Activated CD4-positive, CD25-positive, alpha-beta regulatory T cell treated with anti-CD3 and anti-CD28 coated beads, Interleukin-2, amount 50 U/mL, for 16 hours (primary cell): ENCODE measurements at places on chromosomes 7 and 10.

- no peak for DNase-seq
Measured at GRCh38 chr10:32268788-32269187, 78.2 kb downstream of the EPC1 start.

DNA sequence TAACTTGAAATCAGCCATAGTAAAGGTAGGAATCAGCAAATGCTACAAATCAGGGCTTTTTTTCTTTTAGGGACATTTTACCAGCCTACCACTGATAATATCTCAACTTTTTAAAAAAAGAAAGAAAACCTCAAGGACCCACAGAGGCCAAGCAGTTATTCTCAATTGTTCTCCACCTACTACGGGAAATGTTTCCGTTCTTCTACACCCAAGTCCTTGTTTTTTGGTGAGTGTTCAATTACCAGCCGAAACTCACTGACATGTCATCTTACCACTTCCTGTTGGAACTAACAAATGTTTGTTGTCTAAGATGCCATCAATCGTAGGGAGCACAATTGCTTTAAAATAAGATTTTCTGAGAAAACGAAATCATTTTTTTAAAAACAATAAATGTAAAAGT, 50.2 kb upstream of the CDK1 start:
- no peak for DNase-seq

GRCh38 chr10:97274828-97275227, 17.6 kb downstream of the ARHGAP19 start:
- no peak for DNase-seq

- no peak for DNase-seq
Measured at GRCh38 chr10:27714349-27714748, 31.3 kb downstream of the MKX start.

DNA sequence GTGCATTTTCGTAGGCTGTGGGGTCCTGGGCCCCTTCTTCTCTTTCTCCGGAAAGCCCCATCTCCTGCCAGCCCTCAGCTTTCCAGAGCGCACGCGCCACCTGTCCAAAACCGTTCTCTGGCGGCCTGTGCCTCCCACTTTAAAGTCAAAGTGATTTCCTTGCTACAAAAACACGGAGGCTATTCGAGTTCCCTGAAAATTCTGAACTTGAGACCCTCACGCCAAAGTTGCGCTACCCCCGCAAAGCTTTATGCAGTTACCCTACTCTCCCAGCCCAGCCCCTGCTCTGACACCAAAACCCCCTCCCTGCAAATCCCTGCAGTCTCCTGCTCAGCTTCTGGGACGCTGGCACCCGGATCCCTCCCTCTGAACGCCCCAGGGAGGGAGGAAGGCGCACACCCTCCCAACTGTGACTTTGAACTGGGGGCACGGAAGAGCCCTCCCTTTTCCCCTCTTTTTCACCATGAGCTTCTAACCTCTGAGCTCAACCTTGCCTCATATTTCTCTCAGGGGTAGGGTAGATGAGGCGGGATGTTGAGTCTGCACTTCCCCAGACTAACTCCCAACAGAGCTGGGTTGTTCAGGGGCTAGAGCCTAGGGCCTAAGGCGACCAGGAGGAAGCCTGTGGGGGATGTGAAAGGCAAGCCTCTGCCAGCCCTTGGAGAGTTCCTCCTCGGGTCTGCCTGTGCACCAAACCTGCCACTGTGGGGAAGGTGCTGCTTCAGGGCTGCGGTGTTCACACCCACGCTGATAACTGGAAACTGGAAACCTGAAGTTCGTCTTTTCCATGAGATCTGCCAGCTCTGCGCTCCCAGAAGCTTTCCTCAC, 2.7 kb upstream of the PAX4 start:
- DNase-seq = no peak

GRCh38 chr10:23331567-23332301, 12.9 kb downstream of the C10orf67 start:
- DNase-seq = no peak

- DNase-seq = no peak
Measured at GRCh38 chr10:130230611-130231010, 94.4 kb downstream of the GLRX3 start.

GRCh38 chr7:818031-818699, 14.1 kb upstream of the SUN1 start:
- no peak for DNase-seq

DNA sequence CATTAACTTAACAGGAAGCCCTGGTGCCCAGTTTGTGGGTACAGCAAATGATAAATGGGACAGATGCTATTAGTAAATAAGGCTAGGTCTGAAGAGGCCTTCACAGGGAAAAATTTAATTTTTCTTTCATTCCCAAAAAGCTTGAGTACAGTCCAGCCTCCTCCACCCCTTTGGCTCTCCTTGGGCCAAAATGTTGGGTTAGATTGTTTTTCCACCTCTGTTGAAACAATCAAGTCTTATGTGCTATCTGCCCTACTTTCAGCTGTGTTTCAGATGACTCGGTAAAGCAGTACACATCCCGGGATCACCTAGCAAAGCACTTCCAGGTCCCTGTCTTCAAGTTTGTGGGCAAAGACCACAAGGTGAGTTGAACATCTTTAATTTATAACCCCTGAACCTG, 24.3 kb downstream of the PLA2G12B start:
- no peak for DNase-seq

- DNase-seq = no peak
Measured at GRCh38 chr7:152177681-152178404, 152.4 kb downstream of the GALNT11 start.

DNA sequence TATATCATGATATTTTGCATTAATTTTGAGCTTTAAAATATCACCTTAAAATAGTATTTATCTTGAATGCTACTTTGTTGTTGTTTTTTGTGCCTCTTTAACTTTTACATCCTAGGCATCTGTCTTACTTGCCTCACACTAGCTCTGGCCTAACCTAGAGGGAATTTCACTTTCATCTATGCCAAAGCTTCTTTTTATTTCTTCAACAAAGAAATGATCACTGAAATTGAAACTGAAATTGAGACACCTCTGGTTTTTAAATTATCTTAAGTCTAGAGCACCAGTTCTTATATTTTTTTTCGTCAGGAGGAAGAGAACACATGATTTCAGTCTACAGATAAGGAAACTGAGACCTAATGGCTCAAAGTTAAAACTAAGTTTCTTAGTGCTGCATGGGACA, 3.5 kb upstream of the SCIN start:
- DNase-seq = no peak

DNA sequence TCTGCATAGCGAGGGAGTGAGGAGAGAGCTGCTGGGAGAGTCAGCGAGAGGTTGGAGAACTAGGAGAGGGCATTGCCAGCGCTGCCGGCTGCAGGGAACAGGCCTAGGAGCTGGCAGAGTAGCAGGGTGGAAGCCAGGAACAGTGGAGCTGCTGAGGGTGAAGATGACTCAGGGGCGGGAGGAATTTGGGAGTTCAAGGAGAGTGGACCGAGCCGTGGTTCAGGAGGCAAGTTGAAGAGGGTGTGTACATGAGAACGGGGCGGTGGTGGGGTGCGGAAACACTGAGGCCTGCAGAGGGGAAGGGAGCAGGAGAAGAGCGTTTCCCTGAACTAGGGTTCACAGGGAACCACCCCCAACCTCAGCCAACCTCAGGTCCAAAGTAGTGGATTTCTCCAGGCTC, 31.5 kb downstream of the HIF1AN start:
- no peak for DNase-seq

- DNase-seq = no peak
Measured at GRCh38 chr10:11223507-11224140, 206.0 kb downstream of the CELF2 start.

DNA sequence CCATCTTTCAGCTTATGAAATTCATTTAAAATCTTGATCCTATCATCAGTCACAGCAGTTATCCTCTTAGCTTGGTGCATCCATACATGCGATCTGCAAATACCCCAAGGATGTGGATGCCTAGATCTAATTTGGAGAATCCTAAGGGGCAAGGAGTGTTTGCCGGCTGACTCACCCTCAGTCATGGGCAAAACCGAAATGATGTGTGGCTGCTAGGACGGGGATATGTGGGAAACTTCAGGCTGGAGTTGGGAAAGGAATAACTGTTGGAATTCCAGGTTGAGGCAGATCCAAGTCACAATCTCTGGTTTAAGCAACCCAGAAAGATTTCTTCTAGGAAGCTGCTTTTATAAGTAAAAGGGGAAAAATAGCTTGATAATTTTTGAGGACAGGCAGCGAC, 19.7 kb upstream of the GOT1 start:
- DNase-seq = no peak

DNA sequence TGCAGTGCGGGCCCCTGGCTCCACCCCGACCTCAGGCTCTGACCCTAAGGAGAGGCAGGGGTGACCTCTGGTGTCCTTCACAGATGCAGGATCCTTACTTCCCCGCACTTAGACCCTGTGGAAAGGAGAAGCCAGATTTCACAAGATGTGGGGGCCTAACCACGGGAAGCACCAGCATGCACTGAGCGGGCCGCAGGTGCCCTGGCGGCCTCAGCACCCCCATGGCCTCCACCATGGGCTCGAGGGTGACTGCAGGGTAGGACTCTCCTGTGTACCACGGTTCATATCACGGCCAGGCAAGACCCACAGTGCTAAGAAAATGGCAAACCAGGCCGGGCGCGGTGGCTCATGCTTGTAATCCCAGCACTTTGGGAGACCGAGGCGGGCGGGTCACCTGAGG, 410.0 kb upstream of the FOXK1 start:
- no peak for DNase-seq

GRCh38 chr10:98338896-98339295, 70.9 kb upstream of the LOXL4 start:
- no peak for DNase-seq

- DNase-seq = no peak
Measured at GRCh38 chr7:107045980-107046379, 1.5 kb downstream of the PRKAR2B start.

GRCh38 chr7:35185908-35186731, 67.8 kb downstream of the TBX20 start:
- DNase-seq = no peak

- DNase-seq = no peak
Measured at GRCh38 chr10:25176421-25176968, 1.7 kb downstream of the GPR158 start.

- DNase-seq = peak; percentile 23
Measured at GRCh38 chr7:140478246-140479061, 851 bp downstream of the MKRN1 start.

- no peak for DNase-seq
Measured at GRCh38 chr7:55439627-55440026, 74.5 kb downstream of the LANCL2 start.

- DNase-seq = no peak
Measured at GRCh38 chr7:81484261-81484660, 285.6 kb downstream of the HGF start.

GRCh38 chr7:77823787-77824186, 25.2 kb downstream of the PHTF2 start:
- DNase-seq = no peak

DNA sequence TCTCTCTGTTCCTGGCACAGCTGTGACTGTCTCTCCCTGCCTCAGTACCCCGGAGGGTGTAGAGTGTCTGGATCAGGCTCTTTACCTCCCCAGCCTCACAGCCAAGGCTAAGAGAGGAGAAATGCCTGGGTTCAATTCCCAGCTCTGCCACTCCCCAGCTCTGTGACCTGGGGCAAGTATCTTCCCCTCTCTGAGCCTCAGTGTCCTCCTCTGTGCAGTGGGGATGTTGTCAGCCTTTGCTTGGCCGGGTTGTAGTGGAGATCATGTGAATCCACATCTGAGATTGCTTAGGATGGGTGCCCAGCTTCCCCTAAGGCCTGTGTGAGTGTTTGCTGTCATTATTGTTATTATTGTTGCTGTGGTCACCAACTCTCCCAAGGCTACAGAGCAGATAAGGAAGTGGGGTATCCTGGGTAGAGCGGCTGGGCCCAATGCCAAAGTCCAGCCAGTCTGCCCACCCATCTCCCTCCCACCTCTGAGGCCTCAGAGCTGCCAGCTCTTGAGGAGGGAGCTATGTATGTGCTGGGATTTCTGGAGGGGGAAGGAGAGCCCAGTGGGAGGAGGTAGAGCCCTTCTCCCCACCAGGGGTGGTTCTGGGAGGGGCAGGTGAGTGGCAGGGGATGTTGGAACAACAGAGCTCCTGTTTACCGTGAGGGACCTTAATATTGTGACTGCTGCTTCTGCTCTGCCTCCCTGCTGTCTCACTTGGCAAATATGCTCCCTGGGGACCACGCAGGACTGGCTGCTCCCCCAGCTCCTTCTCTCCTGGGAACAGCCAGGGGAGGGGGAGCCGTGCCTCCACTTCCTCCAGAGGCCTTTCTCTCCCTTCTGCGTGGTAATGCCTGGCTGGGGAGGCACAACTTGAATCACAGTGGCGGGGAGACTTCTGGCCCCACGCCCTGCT, 170.5 kb downstream of the RPS24 start:
- no peak for DNase-seq

DNA sequence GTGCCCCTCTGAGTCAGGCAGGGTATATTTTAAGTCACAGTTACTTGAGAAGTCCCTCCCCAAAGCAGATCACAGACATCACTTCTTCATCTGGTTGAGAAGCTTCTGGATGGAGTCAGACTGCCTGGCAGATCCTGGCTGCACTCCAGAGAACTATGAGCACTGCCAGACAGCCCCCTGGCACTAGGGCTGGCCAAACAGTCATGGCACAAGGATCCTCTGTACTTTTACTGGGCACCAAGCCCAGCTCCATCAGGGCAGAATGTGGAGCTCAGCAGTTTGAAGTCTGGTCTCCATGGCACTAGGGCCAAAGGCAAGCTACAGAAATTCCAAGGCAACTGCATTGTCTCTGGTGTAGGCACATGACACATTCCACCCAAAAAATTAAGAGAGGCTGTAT, 162.1 kb downstream of the NRG3 start:
- no peak for DNase-seq

GRCh38 chr10:97708976-97709946, 4.3 kb upstream of the MARVELD1 start:
- no peak for DNase-seq

DNA sequence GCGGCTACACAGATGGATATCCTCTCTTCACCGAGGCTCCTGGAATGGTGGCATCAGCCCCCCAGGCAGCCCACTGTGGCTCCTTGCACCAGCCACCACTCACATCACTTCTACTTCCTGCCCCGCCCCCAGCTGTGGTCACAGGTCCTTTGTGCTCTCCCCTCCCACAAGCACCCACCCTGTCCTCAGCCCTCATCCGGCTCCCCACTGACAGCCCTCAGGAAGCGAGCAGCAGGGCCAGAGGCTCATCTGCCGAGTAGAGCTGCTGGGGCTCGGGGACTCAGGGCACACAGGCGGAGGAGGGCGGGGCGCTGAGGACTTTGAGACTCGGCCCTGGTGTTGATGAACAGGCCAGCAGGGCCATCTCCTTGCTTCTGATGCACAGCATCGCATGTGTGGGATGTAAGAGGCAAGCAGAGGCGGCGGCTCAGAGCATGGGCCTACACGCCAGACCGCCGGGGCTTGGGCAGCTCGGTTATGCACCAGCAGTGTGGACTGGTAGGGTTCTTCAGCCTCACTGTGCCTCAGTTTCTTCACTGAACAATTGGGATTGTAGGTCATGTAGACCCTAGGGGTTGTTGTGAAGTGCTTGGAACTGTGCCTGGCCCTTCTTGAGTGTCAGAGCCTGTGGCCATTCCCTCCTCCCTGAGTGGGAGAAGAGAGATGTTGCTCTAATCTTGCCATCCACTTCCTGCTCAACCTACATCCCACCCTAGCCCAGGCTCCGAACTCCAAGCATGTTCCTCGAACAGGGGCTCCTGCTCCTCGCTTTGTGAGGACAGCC, at the start of gene PRF1:
TSS of gene PRF1 (minus strand) at position 77 of the 784 bp plus-strand sequence. CDS start 1,839 bp downstream, outside the sequence.
- peak; percentile 50 for DNase-seq

GRCh38 chr10:53606981-53607380, 834.4 kb upstream of the MBL2 start:
- DNase-seq = no peak
